ENCODE measurements at places on chromosomes 16 and 17.

GRCh38 chr16:50267651-50268050 lies 1.3 kb downstream of the ADCY7 start:
- DNase-seq, result no peak

DNA sequence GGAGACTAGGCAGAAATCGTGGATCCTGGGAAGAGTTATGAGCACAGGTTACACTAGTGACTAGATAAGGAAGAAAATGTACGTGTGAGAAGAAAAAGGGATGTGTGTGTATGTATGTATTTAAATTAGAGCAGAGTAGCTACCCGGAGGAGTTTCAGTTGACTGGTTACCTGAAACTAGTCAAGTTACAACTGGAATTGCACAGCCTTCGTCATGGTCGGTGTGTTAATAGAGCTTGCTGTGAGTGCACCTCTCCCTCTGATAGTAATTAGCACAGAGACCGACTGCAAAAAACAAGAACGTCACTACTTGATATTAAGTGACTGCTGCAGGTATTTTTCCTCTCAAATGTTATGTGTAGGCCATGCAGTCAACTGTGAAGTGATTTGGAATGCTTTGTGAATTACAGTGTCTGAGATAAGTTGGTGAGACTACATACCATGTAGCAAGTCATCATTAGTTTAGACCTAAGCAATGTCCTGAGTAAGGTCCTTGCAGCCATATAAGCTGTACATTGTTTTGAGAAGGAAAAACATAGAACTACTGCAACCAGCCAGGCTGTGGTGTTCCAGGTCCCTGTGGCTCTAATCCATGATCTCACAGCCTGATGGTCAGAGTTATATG lies 95.7 kb downstream of the WNT3 start:
- no peak for DNase-seq

- DNase-seq, result no peak
These were observed 11.6 kb downstream of the ST6GALNAC1 start for GRCh38 chr17:76631821-76632565.

DNA sequence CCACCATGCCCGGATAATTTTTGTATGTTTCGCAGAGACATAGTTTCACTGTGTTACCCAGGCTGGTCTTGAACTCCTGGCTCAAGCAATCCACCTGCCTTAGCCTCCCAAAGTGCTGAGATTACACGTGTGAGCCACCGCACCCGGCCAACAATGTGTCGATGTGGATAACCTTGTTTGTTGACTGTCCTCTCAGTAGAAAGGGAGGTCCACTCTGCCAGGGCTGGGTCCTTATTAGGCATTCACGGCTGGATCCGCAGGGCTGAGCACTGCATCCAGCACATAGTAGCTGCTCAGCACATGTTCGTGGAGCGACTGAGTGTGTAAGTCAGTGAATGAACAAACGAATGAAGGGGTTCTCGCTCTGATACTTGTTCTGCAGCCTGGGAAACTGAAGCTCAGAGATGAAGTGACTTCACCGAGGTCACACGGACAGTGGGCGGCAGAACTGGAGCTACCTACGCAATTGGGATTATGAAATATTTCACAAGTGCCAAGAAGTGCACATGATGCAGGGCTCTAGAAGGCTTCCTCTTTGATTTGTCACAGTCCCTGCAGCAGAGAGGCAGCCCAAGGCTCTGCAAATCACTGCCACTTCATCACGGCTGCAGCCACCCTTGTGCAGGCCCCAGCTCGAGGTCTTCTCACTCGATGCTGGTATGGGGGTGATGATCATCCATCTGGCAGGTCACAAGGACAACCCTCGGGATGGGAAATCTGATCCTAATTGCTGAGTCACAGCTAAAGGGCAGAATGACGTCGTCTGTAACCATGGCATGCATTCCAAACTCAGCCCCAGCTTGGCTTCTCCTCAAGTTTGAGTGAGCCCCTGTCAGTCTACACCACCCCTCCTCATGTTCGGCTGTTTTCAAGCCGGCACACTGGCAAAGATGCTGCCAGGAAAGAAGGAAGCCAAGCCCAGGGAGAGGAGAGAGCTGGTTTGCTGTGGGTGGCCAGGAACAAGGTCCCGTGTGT lies 28.0 kb upstream of the SNN start:
- DNase-seq, result no peak

- no peak for DNase-seq
These were observed 2.9 kb downstream of the XPO6 start for GRCh38 chr16:28208824-28209223.

GRCh38 chr16:57000271-57001025 lies 11.1 kb downstream of the NLRC5 start:
- DNase-seq, result no peak

DNA sequence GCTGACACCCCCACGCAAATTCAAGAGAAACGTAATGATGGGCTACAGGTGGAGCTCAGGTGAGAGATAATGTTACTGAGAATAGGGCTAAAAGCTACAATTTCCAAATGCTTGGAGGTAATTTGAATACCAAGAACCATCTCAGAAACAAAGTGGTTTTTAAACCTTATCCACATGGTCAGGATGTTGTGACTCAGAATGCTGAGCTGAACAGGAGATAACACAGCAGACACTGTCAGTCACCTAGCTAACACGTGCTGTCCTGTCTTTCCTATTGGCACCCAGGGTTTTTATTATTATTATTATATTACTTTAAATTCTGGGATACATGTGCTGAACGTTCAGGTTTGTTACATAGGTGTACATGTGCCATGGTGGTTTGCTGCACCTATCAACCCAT lies 233.0 kb upstream of the MAF start:
- DNase-seq, result no peak

GRCh38 chr16:81435103-81435502 lies 9.5 kb upstream of the CMIP start:
- DNase-seq, result no peak
